ENCODE measurements at places on chromosomes 13 and 19.

DNA sequence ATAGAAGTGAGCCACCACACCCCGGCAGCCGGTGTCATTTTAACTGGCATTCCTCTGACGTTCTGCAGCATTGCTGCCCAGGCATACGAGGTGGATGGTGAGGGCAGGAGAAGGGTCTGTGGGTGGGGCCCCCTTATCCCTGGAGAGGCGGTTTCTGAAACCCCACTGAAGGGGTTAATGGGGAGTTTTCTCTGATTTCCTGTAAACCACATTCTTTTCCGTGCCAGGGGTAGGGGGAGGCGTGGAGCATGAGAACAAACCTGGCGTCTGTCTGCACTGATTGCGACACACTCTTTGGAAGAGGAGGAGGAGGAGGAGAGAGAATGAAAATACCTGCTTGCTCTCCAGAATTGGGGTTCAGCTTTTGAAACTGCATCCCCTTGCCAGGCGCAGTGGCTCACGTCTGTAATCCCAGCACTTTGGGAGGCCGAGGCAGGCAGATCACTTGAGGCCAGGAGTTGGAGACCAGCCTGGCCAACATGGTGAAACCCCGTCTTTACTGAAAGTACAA lies 2.7 kb upstream of the C3 start:
- DNase-seq: no peak

GRCh38 chr19:4357095-4357797 lies 13.9 kb downstream of the MPND start:
- DNase-seq: no peak

DNA sequence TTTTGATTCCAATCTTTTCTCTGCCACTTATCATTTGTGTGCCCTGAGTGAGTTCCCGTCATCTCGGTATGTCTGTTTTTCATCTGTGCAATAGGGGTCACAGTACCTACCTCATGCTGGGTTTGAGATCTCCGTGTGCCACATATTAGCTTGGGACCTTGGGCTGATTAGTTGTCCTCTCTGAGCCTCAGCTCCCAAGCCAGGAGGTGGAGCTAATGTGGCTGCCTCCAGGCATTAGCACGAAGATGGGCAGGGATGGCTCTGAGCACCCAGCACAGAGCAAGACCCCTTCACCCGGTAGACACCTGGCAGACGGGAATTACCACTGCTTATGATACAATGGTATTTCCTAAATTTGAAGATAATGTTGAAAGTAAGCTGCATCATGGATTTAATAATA lies 35.8 kb upstream of the XPO4 start:
- DNase-seq: no peak

GRCh38 chr19:51514866-51515481 lies 13.4 kb upstream of the SIGLEC12 start:
- DNase-seq: peak; percentile 69

DNA sequence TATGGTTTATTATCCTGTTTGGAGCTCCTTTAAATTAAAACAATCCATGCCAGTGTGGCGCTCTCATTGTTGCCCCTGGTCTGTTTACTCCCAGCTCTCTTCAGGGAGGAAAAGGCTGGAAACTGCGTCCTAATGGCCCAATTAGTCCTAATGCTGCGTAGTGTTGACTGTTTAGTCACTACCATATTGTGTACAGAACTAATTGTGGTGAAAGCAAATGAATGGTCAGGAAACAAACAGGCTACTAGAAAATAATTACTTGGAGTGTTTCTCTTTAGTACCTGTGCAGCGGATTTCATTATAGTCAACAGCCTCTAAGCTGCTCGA lies 54.5 kb upstream of the MTIF3 start:
- no peak for DNase-seq

DNA sequence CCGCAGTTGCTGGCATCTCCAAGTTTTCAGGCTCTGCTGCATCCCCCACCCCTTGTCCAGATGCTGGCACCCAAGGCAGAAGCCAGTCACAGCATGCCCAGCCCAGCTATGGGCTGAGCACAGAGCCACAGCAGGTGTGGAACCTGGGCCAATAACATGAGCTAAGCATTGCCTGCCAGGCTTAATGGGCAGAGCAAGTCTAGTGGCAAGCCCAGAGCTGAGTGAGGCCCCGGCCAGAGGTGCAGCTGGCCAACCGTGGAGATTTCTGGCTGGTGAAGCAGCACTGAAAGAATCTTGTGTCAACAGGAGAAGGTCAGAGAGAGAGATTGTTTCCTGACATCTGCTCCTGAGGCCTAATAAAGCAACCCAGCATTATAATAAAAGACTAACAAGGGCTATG lies 111.0 kb downstream of the B3GLCT start:
- no peak for DNase-seq

- peak; percentile 24 for DNase-seq
These were observed 1449.8 kb upstream of the MIR17HG start for GRCh38 chr13:89897681-89898080.

- no peak for DNase-seq
These were observed 32.4 kb downstream of the DHRS12 start for GRCh38 chr13:51771418-51772104.

- DNase-seq: no peak
These were observed 92.1 kb downstream of the GPC6 start for GRCh38 chr13:93318534-93319254.

GRCh38 chr13:110274687-110275086 lies 32.3 kb downstream of the COL4A1 start:
- no peak for DNase-seq

GRCh38 chr19:6088602-6089049 lies 21.7 kb downstream of the RFX2 start:
- DNase-seq: no peak

DNA sequence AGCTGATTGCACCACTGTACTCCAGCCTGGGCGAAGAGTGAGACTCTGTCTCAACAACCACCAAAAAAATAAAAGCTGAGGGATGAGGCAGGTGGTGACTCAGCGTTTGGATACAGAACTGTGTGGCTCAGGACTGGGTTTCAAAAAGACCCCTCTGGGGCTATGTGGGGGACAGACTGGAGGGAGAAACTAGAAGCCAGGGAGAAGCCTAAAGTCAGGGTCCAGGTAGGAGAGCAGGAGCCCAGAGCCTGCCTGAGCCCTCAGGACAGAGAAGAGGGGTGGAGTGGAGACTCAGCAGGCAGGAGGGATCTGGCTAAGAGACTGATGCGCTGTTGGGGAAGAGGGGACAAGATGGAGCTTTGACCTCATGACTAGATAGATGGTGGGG lies 1.8 kb upstream of the CD37 start:
- no peak for DNase-seq

DNA sequence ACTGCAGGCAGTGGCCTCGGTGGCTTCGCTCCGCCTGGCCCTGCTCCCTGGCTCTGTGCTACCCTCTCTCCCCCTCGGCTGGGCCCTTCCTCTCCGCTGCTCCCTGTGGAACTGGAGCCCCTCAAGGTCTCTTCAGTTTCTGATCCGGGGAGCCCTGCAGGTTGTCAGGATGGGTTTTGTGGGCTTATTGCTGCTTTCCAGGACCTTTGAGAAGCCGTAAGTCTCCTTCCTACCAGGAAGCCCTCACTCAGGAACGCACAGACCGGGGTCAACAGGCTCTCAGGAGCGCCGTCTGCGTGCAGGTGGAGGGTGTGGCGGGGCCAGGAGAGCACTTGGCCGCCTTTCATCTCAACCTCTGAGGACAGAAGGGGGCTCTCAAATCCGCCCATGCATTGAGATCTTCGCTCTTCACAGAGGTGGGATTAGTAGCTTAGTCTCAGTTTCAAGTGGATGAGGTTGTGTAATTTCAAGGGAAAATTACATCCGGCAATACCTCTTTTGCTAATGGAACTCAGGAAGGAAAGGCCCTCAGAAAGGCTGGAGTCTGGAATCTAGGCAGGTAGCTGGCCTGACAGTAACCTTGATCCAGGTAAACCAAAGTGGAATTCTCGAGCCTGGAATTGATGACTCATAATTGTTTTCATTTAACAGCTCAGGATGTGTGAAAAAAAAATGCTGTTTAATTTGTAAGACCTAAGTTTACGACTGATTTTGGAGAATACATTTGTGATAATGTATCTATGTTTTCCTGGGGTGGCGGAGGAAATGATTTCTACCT lies 102.0 kb downstream of the ATP11A start:
- no peak for DNase-seq

- DNase-seq: no peak
These were observed 25.4 kb upstream of the AKAP11 start for GRCh38 chr13:42246541-42246940.

GRCh38 chr19:58556622-58557220 lies 1.7 kb downstream of the UBE2M start:
- no peak for DNase-seq

- no peak for DNase-seq
These were observed 106.8 kb downstream of the DHRS12 start for GRCh38 chr13:51697181-51697580.

GRCh38 chr13:114032126-114032799 lies 58.4 kb upstream of the C13orf46 start:
- no peak for DNase-seq
